ENCODE measurements at places on chromosomes 12 and 14.

DNA sequence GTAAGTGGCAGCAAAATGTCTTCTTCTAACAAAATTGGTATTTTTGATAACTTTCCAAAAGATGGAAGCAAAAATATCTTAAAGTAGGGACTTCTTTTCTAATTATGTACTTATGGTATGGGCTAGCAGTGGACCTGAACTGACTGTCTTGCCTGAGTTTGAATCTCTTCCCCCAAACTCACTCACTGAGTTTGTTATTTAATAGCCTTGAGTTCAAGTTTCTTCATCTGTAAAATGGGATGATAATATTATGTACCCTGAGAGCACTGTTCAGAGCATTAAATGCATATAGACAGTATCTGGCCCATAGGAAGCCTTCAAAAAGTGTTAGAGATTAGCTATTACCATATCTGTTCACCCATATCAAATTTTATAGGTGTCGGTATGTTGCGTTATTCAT is 210.4 kb upstream of the NUDT4 start:
- DNase-seq, result no peak

GRCh38 chr14:61889914-61890351 is 127.7 kb downstream of the SNAPC1 start:
- no peak for DNase-seq

GRCh38 chr12:108666401-108666881 is 32.7 kb upstream of the SELPLG start:
- no peak for DNase-seq

GRCh38 chr12:48187916-48188695 is 4.7 kb downstream of the CCDC184 start:
- no peak for DNase-seq

DNA sequence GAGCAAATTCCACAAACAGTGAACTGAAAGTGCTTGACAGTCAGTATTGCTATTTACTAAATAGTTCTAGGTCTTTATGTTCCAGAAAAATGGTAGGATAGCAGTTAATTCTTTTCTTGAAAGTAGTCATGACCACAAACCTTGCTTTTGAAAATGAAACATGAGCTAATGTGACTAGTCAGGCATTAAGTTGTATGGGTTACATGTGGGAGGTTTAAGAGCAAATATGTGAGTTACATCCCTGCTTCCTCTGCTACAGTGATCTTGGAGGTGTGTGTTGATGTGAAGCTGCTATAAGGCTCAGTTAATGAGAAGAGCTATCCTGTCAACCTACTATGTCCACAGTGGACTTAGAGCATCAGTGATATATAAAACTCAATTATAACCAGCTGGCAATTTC is 741.6 kb downstream of the FSCB start:
- no peak for DNase-seq

- no peak for DNase-seq
Measured at GRCh38 chr12:3815094-3815766, 58.0 kb downstream of the PARP11 start.

DNA sequence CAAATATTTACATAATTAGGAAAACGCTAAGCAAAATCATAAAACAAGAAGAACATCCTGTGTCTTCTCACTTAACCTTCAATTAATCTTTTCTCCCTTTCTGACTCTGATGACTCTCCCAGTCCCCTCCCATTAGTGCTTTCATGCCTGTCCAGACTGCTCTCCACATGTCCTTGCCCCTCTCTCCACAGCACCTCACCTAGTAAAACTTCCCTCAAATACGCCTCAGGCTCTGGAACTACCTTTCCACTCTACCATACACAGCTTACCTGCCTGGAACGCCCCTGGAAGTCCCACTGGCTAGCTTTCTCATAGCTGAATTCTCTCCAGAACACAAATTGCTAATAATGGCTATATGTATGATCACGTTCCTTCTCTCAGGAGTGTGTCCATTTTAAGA is 44.7 kb downstream of the SLC5A8 start:
- no peak for DNase-seq

GRCh38 chr12:101441461-101442224 is 33.5 kb upstream of the SPIC start:
- DNase-seq, result no peak

GRCh38 chr12:22684140-22685118 is 59.5 kb downstream of the ETNK1 start:
- no peak for DNase-seq

Measured in SHP77 treated with DMSO at 0.1 percent for 48 hours (cell line).